Vagina (tissue), 2 donors: ENCODE measurements at places on chromosomes 4 and X.

GRCh38 chr4:39976141-39976944 lies 1.4 kb downstream of the PDS5A start:
- DNase-seq = no peak
- H3K27ac ChIP-seq = peak overlapping the region; percentile 98
- no peaks in the 10 kb centered on the region for H3K36me3 ChIP-seq

GRCh38 chrX:51742586-51742985 lies 656 bp upstream of the GSPT2 start:
- H3K4me1 ChIP-seq = no peaks in the 10 kb centered on the region
- H3K27me3 ChIP-seq = no peaks in the 10 kb centered on the region
- no peak for DNase-seq
- no peak overlapping the region for H3K27ac ChIP-seq
- peak overlapping the region; percentile 59 for H3K4me3 ChIP-seq
- no peaks in the 10 kb centered on the region for H3K36me3 ChIP-seq

DNA sequence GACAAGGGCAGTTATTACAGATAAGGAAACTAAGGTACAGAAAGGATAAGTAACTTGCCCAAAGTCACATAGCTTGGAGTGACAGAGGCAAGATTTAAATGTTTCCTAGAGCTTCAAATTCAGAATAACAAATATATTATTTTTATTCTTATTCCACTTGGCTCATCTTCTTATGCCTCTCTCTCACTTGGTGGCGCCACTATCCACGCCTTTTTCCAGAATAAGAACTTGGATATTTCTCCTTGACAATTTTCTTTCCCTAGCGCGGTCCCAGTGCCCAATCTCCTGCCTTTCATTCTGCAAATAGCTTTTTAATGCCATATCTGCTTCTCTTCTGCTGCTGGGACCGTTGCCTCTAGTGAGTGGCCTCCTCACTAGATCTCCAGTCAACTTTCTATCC lies 78.5 kb downstream of the MSN start:
- H3K36me3 ChIP-seq = no peaks in the 10 kb centered on the region
- H3K4me3 ChIP-seq = no peak overlapping the region
- no peaks in the 10 kb centered on the region for H3K4me1 ChIP-seq
- DNase-seq = no peak
- no peak overlapping the region for H3K27ac ChIP-seq
- no peaks in the 10 kb centered on the region for H3K27me3 ChIP-seq

DNA sequence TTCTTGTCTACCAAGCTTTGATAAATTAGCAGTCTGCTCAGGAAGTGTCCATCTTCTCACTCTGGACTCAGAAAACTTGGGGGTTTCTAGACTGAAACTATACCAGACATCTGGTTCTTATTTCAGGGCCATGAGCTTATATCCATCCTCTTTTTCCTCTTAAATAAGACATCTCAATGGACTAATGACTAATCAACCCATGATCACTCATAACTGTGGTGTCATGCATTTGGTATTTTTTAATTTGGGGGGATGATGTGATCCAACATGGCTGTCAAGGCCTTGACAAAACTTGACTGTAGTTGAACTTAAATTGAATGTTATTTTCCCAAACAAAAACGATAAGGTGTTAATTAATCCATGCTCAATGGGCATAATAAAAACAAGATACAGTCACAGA lies 87.8 kb downstream of the GPRASP3 start:
- H3K36me3 ChIP-seq = no peaks in the 10 kb centered on the region
- no peak for DNase-seq
- H3K27me3 ChIP-seq = no peaks in the 10 kb centered on the region
- no peaks in the 10 kb centered on the region for H3K4me1 ChIP-seq

DNA sequence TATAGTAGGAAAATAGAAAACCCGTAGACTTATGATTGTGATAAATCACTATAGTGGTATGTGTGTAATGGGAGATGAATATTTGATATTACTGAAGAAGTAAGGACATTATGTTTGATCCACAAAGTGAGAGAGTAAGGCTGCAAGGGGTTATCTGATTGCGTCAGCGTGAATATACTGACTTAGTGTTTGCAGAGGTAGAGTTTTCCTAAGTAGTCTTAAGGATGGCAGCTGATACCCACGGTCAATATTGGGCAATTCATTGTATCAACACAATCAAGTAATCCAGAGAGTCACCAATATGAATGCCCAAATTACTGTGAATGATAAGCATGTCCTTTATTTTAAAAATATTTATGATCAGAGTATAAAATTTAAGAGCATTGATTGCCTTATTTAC lies 83.7 kb downstream of the SPOCK3 start:
- H3K4me3 ChIP-seq = no peak overlapping the region
- no peaks in the 10 kb centered on the region for H3K27me3 ChIP-seq
- no peaks in the 10 kb centered on the region for H3K36me3 ChIP-seq

DNA sequence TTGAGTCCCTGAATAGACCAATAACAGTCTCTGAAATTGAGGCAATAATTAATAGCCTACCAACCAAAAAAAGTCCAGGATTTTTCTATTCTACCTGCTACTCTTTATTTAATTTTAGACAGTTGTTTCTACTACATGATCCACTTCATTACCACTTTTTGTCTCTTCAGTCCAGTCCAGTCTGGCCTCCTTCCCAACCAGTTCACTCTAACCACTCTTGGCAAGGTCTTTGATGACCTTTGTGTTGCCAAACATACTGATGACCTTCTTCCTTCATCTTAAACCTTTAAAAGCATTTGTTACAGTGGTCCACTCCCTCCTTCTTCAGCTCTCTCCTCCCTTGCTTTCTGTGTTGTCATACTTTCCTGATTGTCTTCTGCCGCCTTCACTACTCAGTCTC lies 12.8 kb upstream of the UBQLN2 start:
- no peaks in the 10 kb centered on the region for H3K27me3 ChIP-seq
- no peak overlapping the region for H3K4me3 ChIP-seq
- H3K4me1 ChIP-seq = no peaks in the 10 kb centered on the region
- H3K36me3 ChIP-seq = no peaks in the 10 kb centered on the region

DNA sequence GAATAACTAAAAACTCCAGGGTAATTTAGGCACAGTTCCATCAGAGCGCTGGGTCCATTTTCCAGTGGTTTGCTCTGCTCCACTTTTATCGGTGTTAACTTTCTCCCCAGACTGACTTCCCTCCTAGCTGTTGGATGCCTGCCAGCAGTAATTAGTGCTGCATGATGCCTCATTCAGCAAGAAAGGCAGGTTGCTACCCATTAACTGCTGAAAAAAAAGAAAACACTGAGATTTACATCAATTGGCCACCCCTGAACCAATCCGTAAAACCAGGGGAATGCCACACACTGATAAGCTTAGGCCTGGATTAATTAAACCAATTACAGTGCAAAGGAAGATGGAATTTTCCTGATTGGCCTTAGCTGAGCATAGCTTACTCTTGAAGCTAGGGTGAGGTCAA lies 182.4 kb upstream of the CXXC4 start:
- H3K4me1 ChIP-seq = no peaks in the 10 kb centered on the region
- no peak overlapping the region for H3K27ac ChIP-seq
- DNase-seq = no peak
- no peak overlapping the region for H3K4me3 ChIP-seq
- no peaks in the 10 kb centered on the region for H3K27me3 ChIP-seq
